ENCODE measurements at places on chromosomes 7 and 10.

DNA sequence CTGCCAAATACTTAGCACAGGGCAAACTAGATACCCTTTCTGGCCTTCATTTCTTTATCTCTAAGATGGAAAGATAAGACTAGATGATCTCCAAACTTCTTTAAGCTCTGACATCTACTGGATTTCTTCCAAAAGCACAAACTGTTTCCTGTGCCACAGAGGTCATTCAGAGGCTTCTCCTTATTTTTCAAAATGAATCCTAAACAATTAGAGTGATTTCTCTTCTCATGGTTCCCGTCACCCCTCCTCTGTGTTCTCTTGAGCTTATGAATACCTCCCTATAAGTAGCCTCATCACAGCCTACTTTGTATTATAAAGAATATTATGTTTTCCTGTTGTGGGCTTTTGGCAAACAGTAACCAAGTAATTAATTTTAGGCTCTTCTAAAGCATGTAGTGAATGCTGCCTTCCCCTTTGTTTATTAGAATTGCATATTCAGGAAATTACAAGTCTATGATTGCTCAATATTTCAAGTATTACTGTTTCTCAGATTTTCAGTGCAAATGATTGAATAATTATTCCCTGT is 179.5 kb downstream of the REEP3 start:
- DNase-seq: peak; percentile 73

DNA sequence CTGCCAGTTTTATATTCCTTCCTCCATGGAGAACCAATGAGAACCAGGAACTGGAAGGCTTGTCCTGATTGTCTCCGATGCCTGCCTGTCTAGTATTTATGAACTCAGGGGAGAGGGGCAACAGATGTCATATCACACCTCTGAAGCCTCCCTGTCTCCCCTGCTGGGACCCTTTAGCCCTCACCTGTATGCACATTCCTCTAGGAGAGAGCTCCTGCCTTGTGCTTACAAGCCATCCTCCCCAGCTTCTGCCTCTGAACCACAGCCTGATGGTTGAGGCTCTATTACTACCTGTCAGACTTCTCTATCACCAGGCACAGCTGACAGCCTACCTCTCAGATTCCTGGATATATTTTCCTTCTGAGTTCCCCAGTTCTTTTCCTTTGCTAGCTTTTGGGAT is 5.9 kb upstream of the FAM131B start:
- DNase-seq: no peak

GRCh38 chr7:35874886-35875285 is 74.0 kb downstream of the SEPTIN7 start:
- DNase-seq: peak; percentile 28

DNA sequence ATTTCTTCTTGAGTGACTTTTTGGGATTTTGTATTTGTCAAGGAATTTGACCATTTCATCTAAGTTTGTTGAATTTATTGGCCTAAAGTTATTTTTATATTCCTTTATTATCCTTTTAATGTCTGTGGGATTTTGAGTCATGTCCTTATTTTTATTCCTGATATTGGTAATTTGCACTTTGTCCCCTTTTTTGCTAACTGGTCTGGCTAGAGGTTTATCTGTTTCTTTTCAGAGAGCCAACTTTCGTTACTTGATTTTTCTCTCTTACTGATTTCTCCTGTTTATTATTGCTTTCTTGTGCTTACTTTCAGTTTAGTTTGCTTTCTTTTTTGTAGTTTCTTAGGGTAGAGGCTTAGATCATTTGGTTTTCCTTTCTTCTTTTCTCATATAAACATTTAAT is 14.6 kb downstream of the MGMT start:
- no peak for DNase-seq

- no peak for DNase-seq
Measured at GRCh38 chr10:98486421-98486820, 39.7 kb upstream of the HPS1 start.

- no peak for DNase-seq
Measured at GRCh38 chr10:112175409-112175808, 8.2 kb downstream of the GPAM start.

- no peak for DNase-seq
Measured at GRCh38 chr7:98084631-98085030, 22.0 kb upstream of the LMTK2 start.

GRCh38 chr7:134996097-134996550 is 9.8 kb downstream of the AGBL3 start:
- peak; percentile 53 for DNase-seq

GRCh38 chr10:980468-981093 is 7.7 kb upstream of the GTPBP4 start:
- DNase-seq: no peak

- no peak for DNase-seq
Measured at GRCh38 chr7:21914671-21915070, 31.0 kb downstream of the CDCA7L start.

- no peak for DNase-seq
Measured at GRCh38 chr7:96740130-96740529, 30.5 kb upstream of the SEM1 start.

DNA sequence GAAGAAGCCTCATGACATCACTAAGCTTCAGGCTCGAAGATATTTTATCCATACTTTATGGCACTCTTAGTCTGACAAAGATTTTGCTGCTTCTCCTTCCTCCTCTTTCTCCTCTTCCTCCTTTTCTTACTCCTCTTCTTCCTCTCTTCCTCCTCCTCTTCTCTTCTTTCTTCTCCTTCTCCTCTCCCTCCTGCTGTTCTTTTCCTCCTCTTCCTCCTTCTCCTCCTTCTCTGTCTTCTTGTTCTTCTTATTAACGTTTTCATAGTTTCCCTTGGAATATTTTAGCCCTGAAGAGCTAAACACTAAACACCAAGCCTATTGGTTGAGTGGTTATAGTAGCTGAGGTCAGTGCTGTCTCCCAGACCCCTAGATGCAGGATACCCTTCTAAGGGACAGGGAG is 137.7 kb downstream of the CREB5 start:
- no peak for DNase-seq

DNA sequence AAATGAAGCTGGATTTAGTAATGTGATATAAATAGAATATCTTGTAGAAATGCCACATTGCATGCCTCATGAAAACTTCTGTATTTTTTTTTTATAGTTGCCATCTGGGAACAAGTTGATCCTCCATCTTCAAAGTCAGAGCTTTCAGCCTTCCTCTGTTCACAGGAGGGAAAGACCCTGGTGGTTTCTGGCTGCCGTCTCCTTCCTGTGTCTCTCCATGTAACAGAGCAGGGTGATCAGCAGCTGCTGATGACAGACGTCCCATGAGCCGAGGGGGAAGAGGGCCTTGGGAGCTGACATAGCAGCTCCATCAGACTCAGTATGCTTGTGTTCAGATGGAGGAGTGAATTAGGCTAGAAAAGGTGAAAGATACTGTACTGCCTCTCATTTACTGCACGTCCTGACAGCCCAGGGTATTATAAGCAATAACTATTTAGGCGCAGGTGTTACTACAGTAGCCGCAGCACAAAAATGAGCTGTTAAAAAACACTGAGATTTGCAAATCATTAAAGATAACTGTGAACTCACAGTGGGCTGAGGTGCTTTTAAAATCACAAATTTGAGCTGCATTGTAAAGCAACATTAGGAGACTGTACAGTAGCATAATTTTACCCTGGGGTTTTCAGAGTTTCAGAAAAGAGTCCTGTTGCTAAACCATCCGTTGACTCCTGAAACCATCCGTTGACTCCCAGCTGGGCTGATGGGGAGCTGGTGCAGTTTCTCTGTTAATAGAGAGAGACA is 103.3 kb downstream of the CFAP58 start:
- no peak for DNase-seq

- no peak for DNase-seq
Measured at GRCh38 chr7:34062341-34062740, 157.0 kb downstream of the BMPER start.

DNA sequence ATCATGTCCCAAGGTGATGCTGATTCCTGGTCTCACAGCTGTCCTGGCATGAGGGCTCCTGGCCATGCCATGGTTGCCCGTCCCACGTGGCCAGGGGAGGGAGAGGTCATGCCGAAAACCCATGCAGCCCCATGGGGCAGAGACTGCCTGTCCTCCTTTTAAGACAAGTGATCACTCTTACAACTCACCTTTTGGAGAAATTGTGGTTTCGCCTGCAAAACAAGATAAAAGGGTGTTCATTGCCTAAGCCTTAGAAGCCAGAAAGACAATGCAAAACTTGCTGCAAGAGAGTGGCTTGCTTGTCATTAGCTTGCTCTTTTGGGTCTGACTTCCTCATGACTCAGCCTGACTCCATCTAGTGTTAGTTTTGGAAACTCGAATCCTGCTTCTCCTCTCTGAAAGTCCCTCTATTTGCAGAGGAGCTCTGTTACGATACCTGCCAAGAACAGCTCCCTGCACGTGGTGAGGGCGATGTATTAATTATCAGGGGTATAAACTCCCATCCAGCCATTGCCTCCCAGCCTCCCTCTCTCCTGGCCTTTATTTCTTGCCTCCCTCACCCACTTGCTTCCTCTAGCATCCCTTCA is 26.7 kb downstream of the TMEM273 start:
- peak; percentile 79 for DNase-seq

- no peak for DNase-seq
Measured at GRCh38 chr10:22278441-22278782, 37.8 kb upstream of the COMMD3 start.

- no peak for DNase-seq
Measured at GRCh38 chr7:27590416-27590815, 72.3 kb downstream of the HIBADH start.

GRCh38 chr7:49980465-49980864 is 112.6 kb downstream of the ZPBP start:
- no peak for DNase-seq

DNA sequence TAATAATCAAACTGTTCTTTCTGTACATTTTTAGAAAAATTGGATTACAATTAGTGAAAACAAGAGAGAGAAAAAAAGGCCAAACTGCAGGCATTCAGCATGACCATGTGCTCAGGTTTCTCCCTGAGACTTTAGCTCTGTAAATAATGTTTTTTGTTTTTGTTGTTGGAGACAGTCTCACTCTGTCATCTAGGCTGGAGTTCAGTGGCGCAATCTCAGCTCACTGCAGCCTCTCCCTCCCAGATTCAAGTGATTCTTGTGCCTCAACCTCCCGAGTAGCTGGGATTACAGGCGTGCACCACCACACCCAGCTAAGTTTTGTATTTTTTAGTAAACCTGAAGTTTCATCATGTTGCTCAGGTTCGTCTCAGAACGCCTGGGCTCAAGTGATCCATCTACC is 23.0 kb downstream of the BZW2 start:
- DNase-seq: peak; percentile 61

DNA sequence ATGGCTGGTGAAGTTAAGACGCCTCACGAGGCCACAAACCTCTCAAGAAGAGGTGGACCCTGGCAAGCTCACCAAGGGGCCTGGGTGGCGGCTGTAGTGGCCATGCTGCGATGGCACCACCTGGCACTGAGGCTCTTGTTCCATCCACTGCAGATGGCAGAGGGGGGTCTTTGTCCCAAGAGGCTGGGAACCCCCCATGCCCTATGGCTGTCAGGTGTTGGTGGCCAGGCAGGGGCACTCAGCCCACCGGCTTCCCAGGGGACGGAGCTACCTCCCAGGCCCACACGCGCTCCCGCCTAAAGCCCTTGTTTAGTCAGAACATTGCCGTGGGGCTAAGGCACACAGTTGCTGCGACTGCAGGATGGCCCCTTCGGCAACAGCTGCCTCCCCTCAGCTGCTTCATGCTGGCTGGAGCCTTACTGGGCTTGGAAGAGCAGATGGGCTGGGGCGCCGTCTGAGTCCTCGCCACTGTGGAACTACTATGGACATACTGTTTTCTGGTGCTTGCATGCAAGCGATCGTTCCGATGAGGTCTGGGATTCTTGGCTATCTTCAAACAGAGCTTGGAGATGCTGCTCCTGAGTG is 46.8 kb downstream of the DPYSL4 start:
- DNase-seq: no peak

- no peak for DNase-seq
Measured at GRCh38 chr7:74275401-74275881, 13.8 kb upstream of the CLIP2 start.

GRCh38 chr10:77405771-77406241 is 231.8 kb downstream of the KCNMA1 start:
- DNase-seq: peak; percentile 53

GRCh38 chr10:119543814-119544642 is 1.5 kb upstream of the RGS10 start:
- DNase-seq: peak; percentile 13

- no peak for DNase-seq
Measured at GRCh38 chr7:85776691-85777345, 590.0 kb upstream of the SEMA3D start.

DNA sequence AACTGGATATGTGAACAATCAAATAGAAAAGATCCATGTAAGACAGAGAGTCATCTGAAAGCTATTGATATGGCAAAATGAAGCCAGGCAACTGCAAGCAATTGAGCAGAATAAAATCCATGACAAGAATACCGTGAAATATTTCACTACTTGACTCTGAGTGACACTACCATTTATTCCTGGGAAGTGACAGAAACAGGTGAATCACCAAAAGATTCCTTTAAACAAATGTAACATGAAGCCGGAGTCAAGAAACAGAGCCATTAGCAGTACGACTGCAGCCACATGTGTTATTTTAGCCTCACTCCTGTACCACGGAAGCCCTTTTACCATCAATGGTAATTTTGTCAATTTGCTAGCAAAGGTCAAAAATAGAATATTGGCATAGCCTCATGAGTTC is 197.7 kb upstream of the POT1 start:
- DNase-seq: no peak

- peak; percentile 45 for DNase-seq
Measured at GRCh38 chr10:45602082-45602730, 70.4 kb downstream of the ZFAND4 start.

DNA sequence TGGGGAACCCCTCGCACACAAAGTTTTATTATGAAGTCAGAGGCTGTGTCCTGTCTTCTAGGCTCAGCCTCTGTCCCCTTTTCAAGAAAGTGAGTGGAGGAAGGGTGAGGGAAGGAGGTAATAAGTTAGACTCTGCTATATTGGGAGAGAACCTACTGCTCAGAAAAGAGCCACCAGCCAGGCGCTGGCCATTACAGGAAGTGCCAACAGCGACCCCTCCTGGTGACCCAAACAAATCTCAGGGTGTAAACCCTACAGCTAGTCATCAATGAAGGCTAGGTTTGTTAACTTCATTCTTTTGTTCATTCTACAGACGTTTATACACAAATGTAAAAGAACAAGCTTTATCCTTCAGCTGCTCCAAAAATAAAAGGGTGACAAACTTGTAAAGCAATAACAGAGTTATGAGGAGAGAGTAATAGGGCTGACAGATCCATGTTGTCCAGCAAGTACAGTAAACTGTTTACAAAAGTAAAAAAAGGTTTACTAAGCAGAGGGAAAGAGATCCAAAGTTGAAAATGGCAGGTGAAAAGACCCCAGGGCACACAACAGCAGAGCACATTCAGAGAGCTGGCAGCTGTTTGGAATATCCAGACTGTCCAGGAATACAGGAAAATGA is 82.7 kb downstream of the FAM204A start:
- peak; percentile 43 for DNase-seq
